Gastroesophageal sphincter (tissue), 4 donors: ENCODE measurements at places on chromosomes 7 and 10.
A peak's percentile ranks its signal among the peaks of the same experiment; 100 is the strongest.

DNA sequence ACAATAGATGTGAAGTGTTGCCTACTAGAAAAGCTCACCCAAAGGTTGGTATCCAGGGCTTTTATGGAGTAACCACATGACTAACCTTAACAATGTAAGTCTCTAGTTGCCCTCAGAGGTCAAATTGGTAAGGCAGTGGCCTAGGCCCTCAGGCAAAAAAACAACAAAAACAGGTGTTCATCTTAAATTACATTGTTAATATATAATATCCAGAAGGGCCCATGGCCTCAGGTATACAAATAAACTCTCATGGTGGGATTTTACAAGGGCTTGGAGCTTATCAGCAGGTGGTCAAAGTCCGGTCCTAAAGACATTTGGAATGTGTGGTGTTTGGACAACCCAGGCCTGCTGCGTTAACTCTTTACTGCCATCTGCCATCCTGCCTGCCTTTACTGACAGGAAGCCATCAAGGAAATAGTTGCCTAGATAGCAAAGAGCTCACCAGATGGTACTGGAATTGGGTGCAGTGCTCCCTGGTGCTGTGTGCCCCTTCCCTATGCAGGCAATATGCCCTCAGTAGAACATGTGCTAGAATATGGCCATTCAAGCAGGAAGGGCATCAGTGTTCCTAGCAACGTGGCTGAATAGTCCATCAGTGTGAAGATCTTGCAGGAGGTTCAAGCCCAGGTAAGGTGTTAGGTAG is 36.2 kb downstream of the TOMM7 start:
- no peaks in the 10 kb centered on the region for H3K4me1 ChIP-seq
- H3K36me3 ChIP-seq: no peaks in the 10 kb centered on the region
- no peak for ATAC-seq
- H3K4me3 ChIP-seq: no peak overlapping the region

DNA sequence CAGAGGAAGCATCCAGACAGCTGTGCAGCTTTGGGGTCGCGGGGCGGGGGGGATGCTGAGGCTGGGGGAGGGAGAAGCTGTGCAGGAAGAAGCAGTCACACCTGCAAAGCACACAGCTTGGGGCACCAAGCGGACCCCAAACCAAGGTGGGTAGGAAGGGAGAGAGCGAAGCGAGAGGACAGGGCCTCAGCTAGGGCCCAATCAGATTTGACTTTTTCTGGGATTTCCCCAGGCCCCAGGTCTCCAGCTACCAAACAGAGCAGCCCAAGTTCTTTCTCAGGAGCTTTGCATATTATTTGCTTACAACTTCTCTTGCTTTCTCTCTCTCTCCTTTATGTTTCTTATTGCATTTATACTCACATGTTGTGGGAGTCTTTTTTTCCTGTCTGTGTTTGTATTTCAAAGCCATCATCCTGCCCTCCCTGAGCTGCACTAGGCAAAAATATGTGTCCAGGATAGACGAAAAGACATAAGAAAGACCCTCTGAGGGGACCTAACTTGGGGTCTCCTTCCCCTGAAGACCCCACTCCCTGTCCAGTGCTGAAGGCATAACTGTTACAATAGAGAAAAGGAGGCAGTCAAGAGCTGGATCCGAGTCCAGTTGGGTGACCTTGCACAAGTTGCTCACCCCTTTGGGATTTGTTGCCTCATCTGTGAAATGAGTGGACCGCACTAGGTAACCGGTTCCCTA is 50.6 kb upstream of the SMNDC1 start:
- no peak for ATAC-seq
- no peaks in the 10 kb centered on the region for H3K4me1 ChIP-seq
- H3K27ac ChIP-seq: no peak overlapping the region
- no peak overlapping the region for H3K4me3 ChIP-seq
- H3K27me3 ChIP-seq: no peaks in the 10 kb centered on the region

GRCh38 chr7:94701555-94701973 is 45.6 kb upstream of the SGCE start:
- H3K27me3 ChIP-seq: no peaks in the 10 kb centered on the region
- no peaks in the 10 kb centered on the region for H3K36me3 ChIP-seq
- H3K4me1 ChIP-seq: no peaks in the 10 kb centered on the region
- no peak for ATAC-seq
- H3K27ac ChIP-seq: no peak overlapping the region

- peak overlapping the region; percentile 36 for H3K4me3 ChIP-seq
- ATAC-seq: no peak
- no peaks in the 10 kb centered on the region for H3K36me3 ChIP-seq
- peaks cover 100% of the 10 kb centered on the region for H3K27me3 ChIP-seq
Observed at GRCh38 chr7:27165996-27166530, 726 bp upstream of the HOXA9 start.

DNA sequence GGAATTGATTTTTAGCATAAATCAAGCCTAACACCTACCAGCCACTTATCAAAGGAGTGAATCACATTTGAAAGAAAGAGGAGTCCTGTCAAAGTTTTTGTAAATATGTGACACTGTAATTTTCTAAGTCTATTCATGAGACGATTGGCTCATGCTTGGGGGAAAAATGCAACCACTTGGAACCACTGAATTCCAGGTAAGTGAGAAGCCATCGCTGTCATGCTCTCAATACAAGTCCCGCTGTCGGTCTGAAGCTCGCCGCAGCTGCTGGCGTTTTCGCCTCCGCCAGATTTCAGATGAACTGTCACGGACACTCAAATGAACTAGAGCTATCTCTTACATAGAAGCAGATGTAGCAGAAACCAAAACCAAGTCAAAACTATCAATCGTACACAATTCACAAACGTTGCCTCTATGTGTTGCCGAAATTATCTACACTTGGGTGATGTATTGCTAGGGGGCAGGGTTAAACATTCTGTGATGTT is 279.8 kb upstream of the FZD8 start:
- H3K4me1 ChIP-seq: no peaks in the 10 kb centered on the region
- no peak overlapping the region for H3K27ac ChIP-seq
- ATAC-seq: no peak
- H3K27me3 ChIP-seq: no peaks in the 10 kb centered on the region

GRCh38 chr7:41892356-41893100 is 189.6 kb upstream of the INHBA start:
- H3K36me3 ChIP-seq: no peaks in the 10 kb centered on the region
- ATAC-seq: no peak
- no peak overlapping the region for H3K4me3 ChIP-seq
- H3K27me3 ChIP-seq: no peaks in the 10 kb centered on the region
- H3K27ac ChIP-seq: no peak overlapping the region

GRCh38 chr7:139768249-139768824 is 9.5 kb downstream of the HIPK2 start:
- H3K4me1 ChIP-seq: peaks cover 20% of the 10 kb centered on the region
- no peaks in the 10 kb centered on the region for H3K27me3 ChIP-seq
- H3K36me3 ChIP-seq: peaks cover under 1% of the 10 kb centered on the region
- ATAC-seq: no peak
- peak overlapping the region; percentile 28 for H3K27ac ChIP-seq

GRCh38 chr7:30894009-30894408 is 17.6 kb upstream of the AQP1 start:
- peaks cover 14% of the 10 kb centered on the region for H3K36me3 ChIP-seq
- no peaks in the 10 kb centered on the region for H3K27me3 ChIP-seq
- ATAC-seq: no peak
- no peaks in the 10 kb centered on the region for H3K4me1 ChIP-seq

GRCh38 chr7:130950741-130951140 is 216.7 kb upstream of the KLF14 start:
- ATAC-seq: no peak
- H3K4me3 ChIP-seq: no peak overlapping the region
- H3K27ac ChIP-seq: no peak overlapping the region
- H3K4me1 ChIP-seq: peaks cover 2% of the 10 kb centered on the region
- no peaks in the 10 kb centered on the region for H3K27me3 ChIP-seq

GRCh38 chr10:35216303-35216905 is 89.8 kb downstream of the CREM start:
- ATAC-seq: peak; percentile 71
- H3K27ac ChIP-seq: no peak overlapping the region
- H3K27me3 ChIP-seq: no peaks in the 10 kb centered on the region
- peaks cover 15% of the 10 kb centered on the region for H3K4me1 ChIP-seq
- H3K4me3 ChIP-seq: no peak overlapping the region
- no peaks in the 10 kb centered on the region for H3K36me3 ChIP-seq

DNA sequence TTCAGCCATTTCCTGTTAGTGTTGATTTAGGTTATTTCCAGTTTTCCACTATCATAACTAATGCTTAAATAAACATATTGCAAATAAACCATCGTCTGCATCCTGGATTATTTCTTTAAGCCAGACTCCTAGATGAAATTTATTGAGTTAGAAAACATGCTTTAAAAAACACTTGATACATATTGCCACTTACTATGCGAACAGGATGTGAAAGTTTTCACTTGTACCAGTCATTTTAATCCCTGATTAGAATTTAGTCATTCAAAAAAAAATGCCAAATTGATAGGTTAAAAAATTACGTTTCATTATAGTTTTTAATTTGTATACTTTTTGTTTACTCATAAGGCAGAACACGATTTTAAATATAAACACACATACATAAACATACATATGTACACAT is 309.6 kb downstream of the RNLS start:
- H3K27ac ChIP-seq: no peak overlapping the region
- H3K36me3 ChIP-seq: no peaks in the 10 kb centered on the region
- no peak for ATAC-seq
- no peaks in the 10 kb centered on the region for H3K27me3 ChIP-seq
- no peaks in the 10 kb centered on the region for H3K4me1 ChIP-seq

GRCh38 chr7:34928052-34928451 is 109.2 kb downstream of the DPY19L1 start:
- no peaks in the 10 kb centered on the region for H3K27me3 ChIP-seq
- H3K36me3 ChIP-seq: peaks cover 16% of the 10 kb centered on the region
- no peak for ATAC-seq
- no peak overlapping the region for H3K27ac ChIP-seq

- H3K27ac ChIP-seq: no peak overlapping the region
- no peaks in the 10 kb centered on the region for H3K36me3 ChIP-seq
- no peak overlapping the region for H3K4me3 ChIP-seq
- no peaks in the 10 kb centered on the region for H3K4me1 ChIP-seq
- no peaks in the 10 kb centered on the region for H3K27me3 ChIP-seq
Observed at GRCh38 chr10:33780961-33781360, 446.5 kb upstream of the NRP1 start.

- no peak overlapping the region for H3K27ac ChIP-seq
- no peaks in the 10 kb centered on the region for H3K4me1 ChIP-seq
- H3K36me3 ChIP-seq: peaks cover 3% of the 10 kb centered on the region
- ATAC-seq: no peak
- H3K4me3 ChIP-seq: no peak overlapping the region
Observed at GRCh38 chr7:88200789-88201188, 19.0 kb downstream of the SRI start.

GRCh38 chr7:87567052-87567451 is 33.6 kb downstream of the ABCB1 start:
- H3K4me3 ChIP-seq: no peak overlapping the region
- no peaks in the 10 kb centered on the region for H3K27me3 ChIP-seq
- no peaks in the 10 kb centered on the region for H3K4me1 ChIP-seq
- H3K36me3 ChIP-seq: no peaks in the 10 kb centered on the region

- no peak overlapping the region for H3K27ac ChIP-seq
- H3K4me3 ChIP-seq: no peak overlapping the region
- no peaks in the 10 kb centered on the region for H3K36me3 ChIP-seq
- no peaks in the 10 kb centered on the region for H3K27me3 ChIP-seq
- no peak for ATAC-seq
Observed at GRCh38 chr7:135459951-135460567, 49.8 kb downstream of the CNOT4 start.

- H3K27ac ChIP-seq: no peak overlapping the region
- peaks cover 20% of the 10 kb centered on the region for H3K36me3 ChIP-seq
- H3K27me3 ChIP-seq: no peaks in the 10 kb centered on the region
Observed at GRCh38 chr10:13681528-13681927, 94.8 kb downstream of the PRPF18 start.

DNA sequence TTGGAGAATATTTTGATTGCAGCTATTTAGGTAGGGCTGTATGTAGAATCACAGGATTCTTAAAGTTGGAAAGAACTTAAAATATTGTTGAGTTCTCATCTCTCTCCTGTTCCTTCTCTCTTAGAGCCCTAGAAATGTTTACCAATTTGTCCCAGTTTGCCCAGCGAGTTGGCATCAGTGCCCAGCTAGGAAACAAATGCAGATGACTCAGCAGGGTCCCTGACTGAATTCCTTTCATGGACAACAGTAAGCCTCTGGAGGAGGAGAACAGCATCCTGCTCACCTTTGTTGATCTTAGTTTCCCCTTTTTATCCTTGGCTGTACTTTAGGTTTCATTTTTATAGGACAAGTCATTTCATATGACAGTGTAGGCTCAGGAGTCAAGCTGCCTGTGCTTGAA is 89.3 kb downstream of the SEC23IP start:
- H3K36me3 ChIP-seq: no peaks in the 10 kb centered on the region
- H3K27ac ChIP-seq: no peak overlapping the region
- no peaks in the 10 kb centered on the region for H3K4me1 ChIP-seq
- no peak overlapping the region for H3K4me3 ChIP-seq
- H3K27me3 ChIP-seq: no peaks in the 10 kb centered on the region

- peaks cover 3% of the 10 kb centered on the region for H3K27me3 ChIP-seq
- H3K4me1 ChIP-seq: peaks cover 5% of the 10 kb centered on the region
- H3K36me3 ChIP-seq: no peaks in the 10 kb centered on the region
- H3K4me3 ChIP-seq: no peak overlapping the region
Observed at GRCh38 chr10:128631801-128632241, 505.6 kb upstream of the MKI67 start.

- no peak overlapping the region for H3K4me3 ChIP-seq
- ATAC-seq: peak; percentile 36
- H3K4me1 ChIP-seq: peaks cover 3% of the 10 kb centered on the region
- H3K36me3 ChIP-seq: no peaks in the 10 kb centered on the region
- H3K27ac ChIP-seq: no peak overlapping the region
Observed at GRCh38 chr10:114458955-114459354, 54.7 kb upstream of the AFAP1L2 start.

DNA sequence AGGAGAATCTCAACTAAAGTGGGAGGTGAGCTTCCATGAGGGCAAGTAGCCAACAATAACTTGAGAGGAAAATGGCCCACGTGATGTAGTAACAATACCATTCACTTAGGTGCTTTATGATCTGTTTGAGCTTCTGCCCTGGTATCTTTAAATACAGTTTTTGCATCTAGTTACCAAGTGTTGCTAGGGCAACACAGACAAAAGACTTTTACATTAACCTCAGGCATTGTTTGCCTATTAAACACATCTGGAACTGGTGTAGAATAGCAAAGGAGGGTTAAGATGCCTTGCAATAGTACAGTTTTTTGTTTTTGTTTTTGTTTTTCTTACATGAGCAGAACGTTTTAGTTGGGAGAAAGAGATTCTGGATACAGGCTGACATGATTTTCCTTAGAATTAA is 97.7 kb upstream of the MTPN start:
- no peak overlapping the region for H3K4me3 ChIP-seq
- no peak for ATAC-seq
- H3K27ac ChIP-seq: no peak overlapping the region
- H3K4me1 ChIP-seq: no peaks in the 10 kb centered on the region

- no peaks in the 10 kb centered on the region for H3K27me3 ChIP-seq
- no peak overlapping the region for H3K27ac ChIP-seq
- peaks cover 45% of the 10 kb centered on the region for H3K4me1 ChIP-seq
- ATAC-seq: no peak
Observed at GRCh38 chr7:151752816-151753595, 123.9 kb downstream of the PRKAG2 start.
